Activated CD4-positive, CD25-positive, alpha-beta regulatory T cell treated with anti-CD3 and anti-CD28 coated beads, Interleukin-2, amount 50 U/mL, for 72 hours (primary cell): ENCODE measurements at places on chromosomes 1 and 21.

DNA sequence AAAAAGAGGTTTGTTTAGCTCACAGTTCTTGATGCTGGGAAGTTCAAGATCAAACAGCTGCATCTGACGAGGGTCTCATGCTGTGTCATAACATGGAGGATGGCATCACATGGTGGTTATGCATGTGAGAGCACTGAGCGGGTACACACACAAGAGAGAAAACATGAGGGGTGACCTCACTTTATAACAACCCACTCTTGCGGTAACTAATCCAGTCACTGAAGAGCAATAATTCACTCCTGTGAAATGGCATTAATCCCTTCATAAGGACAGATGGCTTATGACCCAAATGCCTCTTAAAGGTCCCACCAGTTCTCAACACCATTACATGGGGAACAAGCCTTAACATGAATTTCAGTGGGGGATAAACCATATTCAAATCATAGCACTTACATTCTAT, 23.2 kb upstream of the CHIT1 start:
- DNase-seq, result no peak

GRCh38 chr1:158035976-158036583, 42.6 kb downstream of the KIRREL1 start:
- no peak for DNase-seq

DNA sequence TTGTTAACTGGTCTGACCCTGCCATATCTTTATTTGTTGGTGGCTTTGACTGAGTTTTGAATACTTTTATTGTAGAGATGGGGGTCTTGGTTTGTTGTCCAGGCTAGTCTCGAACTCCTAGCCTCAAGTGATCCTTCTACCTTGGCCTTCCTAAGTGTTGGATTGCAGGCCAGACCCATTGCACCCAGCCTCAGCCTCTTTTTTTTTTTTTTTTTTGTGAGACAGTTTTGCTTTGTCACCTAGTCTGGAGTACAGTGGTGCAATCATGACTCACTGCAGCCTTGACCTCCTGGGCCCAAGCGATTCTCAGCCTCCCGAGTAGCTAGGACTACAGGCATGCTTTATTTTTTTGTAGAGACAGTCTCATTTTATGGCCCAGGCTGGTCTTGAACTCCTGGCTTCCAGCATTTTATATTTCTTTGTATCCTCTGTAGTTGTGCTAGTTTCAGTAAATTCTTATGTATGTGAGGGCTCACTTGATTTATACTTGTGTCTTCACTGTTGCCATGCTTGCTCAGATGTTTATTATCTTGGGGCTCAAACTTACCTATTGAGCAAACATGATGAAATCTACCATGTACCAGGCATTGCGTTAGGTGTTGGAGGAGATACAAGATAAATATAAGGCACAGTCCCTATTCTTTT, 24.1 kb downstream of the THRAP3 start:
- DNase-seq, result no peak

GRCh38 chr1:182781841-182782586, 7.6 kb upstream of the NPL start:
- peak; percentile 67 for DNase-seq

DNA sequence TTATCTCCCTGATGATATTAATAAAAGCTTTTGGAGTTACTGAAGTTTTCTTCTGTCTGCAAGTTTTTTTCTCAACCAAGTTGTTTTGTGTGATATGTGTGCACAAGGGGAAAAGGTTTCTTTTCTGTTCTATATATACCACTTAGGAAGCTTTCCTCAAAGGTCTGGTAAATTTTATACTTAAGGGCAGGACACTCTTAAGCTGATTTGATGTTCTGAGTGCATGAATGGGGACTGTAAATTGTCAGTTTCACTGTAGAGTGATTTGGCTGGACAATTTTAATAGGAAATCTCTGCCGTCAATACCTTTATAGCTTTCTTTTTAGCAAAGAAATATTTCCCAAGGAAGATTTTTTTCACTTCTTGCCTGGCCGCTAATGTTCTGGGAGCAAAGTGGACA, 354.7 kb downstream of the TGFB2 start:
- DNase-seq, result no peak

GRCh38 chr1:155990005-155990739, 11.8 kb upstream of the ARHGEF2 start:
- no peak for DNase-seq

- no peak for DNase-seq
Observed at GRCh38 chr1:205204552-205204951, 7.0 kb downstream of the DSTYK start.

GRCh38 chr1:93779540-93780165, 98.0 kb upstream of the BCAR3 start:
- DNase-seq, result no peak

- DNase-seq, result no peak
Observed at GRCh38 chr1:23023174-23023845, 4.0 kb downstream of the KDM1A start.

DNA sequence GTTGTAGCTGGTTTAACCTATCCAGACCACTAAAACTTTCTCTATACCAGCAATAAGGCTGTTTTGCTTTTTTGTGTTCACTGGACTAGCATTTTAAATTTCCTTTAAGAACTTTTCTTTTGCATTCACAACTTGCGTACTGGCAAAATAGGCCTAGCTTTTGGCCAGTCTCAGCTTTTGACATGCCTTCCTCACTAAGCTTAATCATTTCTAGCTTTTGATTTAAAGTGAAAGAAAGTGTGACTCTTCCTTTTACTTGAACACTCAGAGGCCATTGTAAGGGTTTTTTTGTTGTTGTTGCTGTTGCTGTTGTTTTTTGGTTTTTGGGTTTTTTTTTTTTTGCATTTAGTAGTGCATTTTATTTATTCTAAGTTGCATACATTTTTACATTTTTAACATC, 15.2 kb downstream of the RPAP2 start:
- no peak for DNase-seq

DNA sequence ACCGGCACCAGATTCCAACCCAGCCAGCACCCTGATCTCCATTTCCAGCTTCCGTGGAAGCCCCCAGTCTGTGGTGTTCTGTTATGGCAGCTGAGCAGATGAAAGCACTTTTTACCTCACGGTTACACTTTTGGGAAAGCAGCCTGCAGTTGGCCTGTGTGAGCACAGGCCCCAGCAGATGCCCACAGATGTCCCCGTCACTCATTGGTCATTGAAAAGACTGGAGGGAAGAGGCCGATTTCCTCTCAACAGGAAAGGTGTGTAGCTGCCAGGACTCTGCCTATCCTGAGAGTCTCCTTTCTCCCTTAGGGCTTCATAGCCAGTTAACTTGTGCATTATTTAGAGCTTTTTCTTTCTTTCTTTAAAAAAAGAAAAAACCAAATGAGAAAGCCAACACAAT, 123.0 kb downstream of the PCBP3 start:
- DNase-seq, result no peak

DNA sequence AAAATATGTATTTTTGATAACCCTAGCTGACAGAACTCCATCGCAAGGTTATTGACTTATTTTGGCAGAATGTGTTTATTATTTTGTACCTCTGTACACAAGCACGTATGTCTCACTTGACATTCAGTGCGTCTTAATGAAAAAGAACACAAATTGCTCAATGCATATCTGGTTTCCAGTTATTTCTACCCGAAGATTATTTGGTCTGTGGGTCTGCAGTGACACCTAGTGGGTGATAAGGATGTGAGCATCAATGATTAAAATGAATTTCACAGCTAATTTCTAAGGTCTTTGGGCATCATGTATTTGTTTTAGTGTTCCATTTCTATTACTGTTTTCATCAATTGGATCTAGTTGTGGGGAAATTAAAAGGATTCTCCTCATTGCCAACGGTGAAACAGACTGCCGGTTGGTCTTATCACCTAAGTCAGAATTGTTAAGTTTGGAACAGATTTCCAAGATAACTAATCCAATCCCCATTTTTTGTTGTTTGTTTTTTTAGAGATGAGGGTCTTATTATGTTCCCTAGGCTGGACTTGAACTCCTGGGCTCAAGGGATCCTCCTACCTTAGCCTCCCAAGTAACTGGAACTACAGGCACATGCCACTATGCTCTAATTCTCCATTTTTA, 13.9 kb downstream of the DDX20 start:
- no peak for DNase-seq

- no peak for DNase-seq
Observed at GRCh38 chr1:23779826-23780371, 1.7 kb downstream of the PITHD1 start.

DNA sequence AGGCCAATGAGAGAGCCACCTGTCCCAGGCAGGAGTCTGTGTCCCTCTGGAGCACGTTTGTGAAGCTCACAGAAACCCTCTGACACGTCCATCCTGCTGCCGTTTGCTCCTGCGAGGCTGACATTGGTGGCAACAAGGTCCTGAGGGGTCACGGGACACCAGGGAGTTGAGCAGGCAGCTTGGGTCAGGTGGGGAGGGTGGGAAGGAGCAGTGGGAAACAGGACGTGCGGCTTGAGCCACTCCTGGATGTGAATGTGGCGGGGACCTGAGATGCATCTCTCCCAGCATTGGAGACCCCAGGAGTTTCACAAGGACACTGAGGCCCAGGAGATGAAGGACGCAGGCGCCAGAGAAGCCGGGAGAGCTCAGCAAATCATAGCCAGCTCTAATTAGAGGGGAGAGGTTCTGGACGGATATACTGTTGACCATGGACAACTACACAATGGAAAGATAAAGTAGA, 149.0 kb downstream of the PEX14 start:
- DNase-seq, result peak; percentile 19

GRCh38 chr1:204286315-204286714, 72.5 kb upstream of the GOLT1A start:
- DNase-seq, result no peak

DNA sequence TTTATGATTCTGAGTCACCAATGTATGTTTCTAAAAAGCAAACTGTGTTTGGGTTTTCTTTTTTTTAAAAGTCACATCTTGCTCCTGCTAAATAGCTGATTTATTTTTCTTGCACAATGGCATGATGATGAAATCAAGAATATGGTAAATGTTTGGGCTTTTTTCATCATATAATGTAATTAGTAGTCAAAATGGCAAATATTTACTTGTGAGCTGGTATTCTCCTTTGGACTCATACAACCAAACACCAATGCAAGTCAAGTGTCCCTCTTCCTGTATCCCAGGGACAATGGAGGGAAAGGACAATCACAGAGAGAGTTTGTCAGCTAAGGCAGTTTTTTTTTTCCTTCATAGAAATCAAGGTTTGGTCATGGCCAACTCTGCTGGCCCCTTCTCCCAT, 94.6 kb upstream of the RALGPS2 start:
- no peak for DNase-seq

DNA sequence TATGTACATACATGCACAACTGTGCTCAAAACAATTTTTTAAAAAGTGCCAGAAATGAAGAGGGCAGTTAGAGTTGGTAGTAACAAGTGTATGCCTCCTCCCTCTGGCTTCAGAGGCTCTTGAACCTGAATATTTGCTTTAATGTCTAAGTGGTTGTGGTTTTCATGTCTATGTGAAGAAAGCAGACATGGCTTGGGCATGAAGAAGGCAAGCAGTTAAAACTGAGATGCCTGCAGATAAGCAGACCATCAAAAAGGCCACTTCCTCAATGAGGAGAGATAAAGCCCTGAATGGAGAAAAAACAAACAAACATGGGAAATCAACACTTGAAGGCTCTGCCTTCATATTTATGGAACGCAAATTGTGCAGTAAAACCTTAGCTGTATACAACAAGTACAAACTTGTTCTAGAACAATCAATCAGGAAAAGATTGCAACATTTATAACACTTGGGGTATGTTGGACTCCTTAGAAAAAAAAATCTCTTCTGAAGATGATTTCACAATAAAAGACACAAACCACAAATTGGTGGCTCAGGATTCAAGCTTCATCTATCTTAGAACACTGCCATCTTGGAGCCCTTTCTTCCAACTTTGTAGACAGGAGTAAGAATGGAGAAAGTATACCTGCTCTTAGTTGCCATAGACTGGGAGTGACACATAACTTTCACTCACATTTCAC, 52.7 kb upstream of the PLA2G4A start:
- DNase-seq, result no peak

DNA sequence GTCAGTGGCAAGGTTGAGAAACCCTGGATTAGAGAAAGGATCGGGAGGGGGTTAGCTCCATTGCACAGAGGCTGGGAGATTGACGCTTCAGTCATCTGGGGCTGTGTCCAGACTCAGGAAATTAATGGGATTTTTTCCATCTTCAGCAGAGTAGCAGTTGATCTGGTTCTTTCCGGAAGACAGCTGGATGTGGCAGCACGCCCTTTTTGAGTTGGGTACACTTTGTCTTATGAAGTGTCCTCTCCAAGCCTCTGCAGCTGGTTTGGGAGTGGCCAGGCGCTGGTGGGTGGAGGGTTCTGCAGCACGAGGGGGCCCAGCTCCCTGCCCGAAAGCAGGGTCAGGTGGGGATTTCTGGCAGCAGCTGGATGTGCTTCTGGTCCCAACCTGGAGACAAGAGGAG, 95.1 kb downstream of the TAS1R2 start:
- DNase-seq, result no peak

DNA sequence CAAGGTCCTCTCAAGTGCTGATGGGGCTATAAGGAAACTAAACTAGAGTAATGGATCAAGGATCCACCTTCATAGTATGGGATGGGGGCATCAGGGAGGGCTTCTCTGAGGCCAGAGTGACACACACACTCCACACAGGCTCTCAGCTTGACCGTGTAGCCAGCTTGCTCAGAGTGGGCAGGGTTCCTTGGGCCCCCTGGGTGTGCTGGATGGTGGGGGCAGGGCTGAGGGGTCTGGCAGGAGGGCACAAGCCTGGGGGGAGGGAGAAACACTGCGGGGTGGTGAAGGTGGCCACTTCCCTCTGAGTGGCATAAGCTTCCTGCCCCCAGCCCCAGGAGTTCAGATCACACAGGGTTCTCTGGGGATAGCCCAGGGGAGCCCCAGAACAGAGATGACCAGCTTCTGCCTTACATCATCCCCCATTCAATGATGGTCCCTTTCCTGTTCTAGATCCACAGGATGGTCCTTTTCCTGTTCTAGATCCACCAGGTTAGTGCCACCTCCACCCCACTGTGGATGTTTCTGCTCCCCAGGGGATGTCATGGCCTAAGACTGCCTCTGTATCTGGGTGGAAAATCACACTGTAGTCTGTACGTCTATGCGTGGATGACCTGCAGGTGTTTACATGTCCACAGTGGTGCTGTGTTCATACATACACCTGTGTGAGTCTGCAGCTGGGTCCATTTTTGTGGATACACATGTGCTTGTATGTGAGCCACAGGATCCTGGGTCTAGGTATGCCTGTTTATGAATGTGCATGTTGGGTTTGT, 525.0 kb downstream of the PTPRU start:
- DNase-seq, result no peak

GRCh38 chr1:109133815-109134214, 19.9 kb downstream of the ELAPOR1 start:
- no peak for DNase-seq

GRCh38 chr1:210565306-210565705, 236.6 kb downstream of the HHAT start:
- no peak for DNase-seq

DNA sequence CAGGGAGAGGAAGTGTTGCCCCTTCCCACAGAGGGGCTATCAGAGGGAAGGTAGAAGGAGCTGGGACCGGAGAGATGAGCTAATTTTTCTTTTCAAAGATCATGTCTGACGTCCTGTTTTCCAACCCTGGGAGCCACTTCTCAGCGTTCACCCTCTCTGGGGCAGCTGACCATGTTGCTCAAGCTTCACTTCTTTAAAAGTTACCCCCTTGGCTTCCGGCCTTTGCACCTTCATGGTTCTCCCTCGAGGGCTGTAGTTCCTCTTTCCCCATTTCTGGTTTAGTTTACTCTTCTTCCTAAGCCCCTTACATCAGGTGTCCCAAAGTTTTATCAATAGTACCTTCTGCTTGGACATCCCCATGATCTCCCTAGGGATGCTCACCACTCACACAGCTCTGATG, 23.8 kb upstream of the CSF1 start:
- DNase-seq, result no peak

- DNase-seq, result no peak
Observed at GRCh38 chr1:203178821-203179666, 3.4 kb upstream of the MYBPH start.
